ENCODE measurements at places on chromosomes 5 and 9.

- DNase-seq, result no peak
Observed at GRCh38 chr9:3330792-3331420, 194.9 kb downstream of the RFX3 start.

GRCh38 chr9:95870906-95871305, 4.6 kb upstream of the ERCC6L2 start:
- no peak for DNase-seq

- DNase-seq, result no peak
Observed at GRCh38 chr9:29640507-29640906, 2067.2 kb upstream of the C9orf72 start.

DNA sequence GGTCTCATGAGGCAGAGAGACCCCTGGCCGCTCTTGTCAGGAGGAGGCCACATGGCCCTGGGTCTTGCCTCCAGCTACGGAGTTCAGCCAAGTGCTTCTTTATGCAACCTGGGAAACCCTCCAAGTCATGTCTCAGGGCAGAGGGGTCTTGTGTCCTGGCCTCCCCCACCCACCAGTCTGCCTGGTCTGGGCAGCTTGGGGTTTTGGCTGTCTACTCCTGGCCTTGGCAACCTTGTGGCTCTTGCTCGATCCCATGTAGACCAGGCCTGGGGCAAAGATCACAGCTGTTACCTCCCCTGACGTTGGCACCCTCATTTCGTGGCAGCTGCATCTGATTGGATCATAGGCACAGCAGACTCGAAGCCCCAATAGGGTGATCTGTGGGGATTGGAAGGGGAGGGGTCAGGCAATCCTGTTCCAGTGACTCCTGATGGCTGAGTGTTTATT, 28.4 kb downstream of the JADE2 start:
- DNase-seq, result no peak

- no peak for DNase-seq
Observed at GRCh38 chr9:89533411-89534095, 35.6 kb upstream of the SEMA4D start.

GRCh38 chr5:132228241-132229035, 785 bp upstream of the P4HA2 start:
- no peak for DNase-seq

DNA sequence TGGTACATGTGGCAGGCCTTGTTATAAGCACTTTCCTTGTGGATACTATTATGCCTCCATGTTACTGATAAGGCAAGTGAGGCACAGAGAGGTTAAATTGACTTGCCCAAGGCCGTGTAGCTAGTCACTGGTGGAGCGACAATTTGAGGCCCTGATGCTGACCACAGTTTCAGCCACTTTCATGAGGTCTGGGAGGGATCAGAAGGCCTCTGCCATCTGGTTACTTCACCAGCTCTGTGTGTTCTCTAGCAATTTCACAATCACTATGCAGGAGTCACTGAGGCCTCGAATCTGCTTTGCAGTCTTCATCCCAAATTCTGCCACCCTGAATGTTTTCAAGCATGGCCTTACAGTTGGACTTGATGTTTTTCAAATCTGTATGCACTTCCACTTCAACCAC, 9.1 kb downstream of the LRRC70 start:
- no peak for DNase-seq

DNA sequence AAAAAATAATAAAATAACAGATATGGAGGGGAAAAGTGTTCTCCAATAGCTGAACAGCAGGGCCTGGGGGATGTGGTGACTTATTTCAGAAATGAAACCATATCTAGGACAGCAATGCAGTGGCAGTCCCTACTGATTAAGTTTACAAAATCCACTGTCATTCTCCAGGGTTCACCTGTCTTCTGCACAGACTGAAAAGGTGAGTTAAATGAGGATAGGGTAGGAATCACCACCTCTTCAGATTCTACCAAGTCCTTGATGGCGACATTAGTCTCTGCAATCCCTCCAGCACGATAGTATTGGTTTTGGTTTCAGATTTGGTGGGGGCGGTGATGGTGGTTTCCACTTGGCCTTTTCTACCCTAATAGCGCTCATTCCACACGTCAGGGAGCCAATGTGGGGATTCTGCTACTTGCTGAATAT, 32.3 kb upstream of the NPM1 start:
- DNase-seq, result no peak

DNA sequence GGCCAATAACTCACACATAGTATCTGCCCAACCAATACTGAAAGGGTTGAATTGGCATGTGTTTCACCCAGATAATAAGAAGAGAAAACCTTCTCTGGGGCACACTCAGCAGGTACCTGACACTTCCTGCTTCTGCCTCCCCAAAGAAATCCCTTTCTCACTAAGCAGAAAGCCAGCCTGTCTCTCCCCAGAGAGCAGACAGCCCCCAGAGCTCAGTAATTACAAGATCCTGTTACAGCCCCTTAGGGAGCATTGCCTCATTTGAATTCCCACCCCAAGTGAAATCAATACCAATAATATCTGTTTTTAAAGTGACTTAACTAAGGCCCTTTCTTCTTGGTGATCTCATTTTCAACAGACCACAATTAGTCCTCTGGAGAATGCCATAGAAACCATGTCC, 38.5 kb upstream of the FOXI1 start:
- DNase-seq, result no peak

- DNase-seq, result no peak
Observed at GRCh38 chr5:149938791-149939358, 5.7 kb downstream of the PDE6A start.

DNA sequence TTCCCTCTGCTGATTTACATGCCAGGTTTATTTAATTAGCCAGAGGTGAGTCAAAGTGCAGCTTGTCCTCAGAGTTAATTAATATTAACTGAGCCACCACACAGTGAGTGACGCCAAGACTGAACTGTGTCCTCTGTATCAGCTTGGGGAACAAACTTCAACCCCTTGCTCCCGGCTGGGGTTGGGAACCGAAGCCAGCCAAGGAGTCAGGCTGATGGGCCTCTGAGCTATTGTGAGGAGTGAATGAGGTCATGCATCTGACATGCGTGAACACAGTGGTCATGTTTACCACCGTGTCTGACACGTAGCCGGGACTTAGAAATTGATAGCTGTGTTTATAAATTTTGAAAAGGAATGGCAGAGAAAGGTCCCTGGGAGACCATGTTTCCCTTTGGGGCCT, 17.1 kb downstream of the IGIP start:
- DNase-seq, result no peak

- no peak for DNase-seq
Observed at GRCh38 chr9:96140296-96141127, 161.5 kb downstream of the HSD17B3 start.

- no peak for DNase-seq
Observed at GRCh38 chr5:171102877-171103610, 206.0 kb upstream of the TLX3 start.

GRCh38 chr9:33742519-33742918, 52.8 kb upstream of the PRSS3 start:
- DNase-seq, result no peak

DNA sequence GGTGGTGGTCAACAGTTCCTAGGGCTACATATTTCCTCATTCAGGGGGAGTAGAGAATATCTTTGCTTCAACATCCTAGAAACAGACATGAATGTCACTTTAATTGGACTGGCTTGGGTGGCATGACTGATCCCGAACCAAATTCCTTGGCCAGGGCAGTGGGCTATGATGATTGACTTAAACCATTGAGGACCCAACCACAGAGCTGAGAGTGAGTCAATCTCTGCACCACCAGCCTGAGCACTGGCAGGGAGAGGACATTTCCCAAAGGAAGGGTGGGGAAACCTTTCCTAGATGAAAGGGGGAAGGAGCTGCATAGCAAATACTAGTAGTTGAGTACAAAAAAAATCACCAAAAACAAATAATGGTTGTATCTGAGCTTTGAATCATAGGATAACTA, 52.8 kb upstream of the ENTREP1 start:
- no peak for DNase-seq

GRCh38 chr5:78064941-78065472, 229.5 kb downstream of the AP3B1 start:
- DNase-seq, result no peak

- DNase-seq, result no peak
Observed at GRCh38 chr9:122122468-122122867, 29.4 kb upstream of the TTLL11 start.

- no peak for DNase-seq
Observed at GRCh38 chr9:30172206-30172605, 2212.2 kb upstream of the ACO1 start.

DNA sequence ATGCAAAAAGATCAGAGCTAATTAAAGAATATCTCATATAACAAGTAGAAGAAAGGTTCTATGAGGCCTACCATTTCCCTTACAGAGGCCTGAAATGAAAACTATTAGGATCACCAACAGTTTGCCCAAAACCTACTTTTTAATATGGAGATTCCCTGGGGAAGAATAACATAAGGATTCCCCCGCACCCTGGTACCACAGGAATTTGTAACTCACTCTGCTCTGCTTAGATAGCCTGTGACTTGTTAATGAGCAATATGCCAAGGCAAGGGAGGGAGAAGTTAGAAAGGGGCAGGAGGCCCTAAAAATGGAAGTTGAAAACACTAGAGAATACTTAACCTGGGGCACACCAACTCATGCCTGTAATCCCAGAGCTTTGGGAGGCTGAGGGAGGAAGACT, 107.0 kb downstream of the CDH6 start:
- DNase-seq, result no peak

GRCh38 chr5:18141222-18141621, 507.0 kb downstream of the TAF11L14 start:
- no peak for DNase-seq

- DNase-seq, result no peak
Observed at GRCh38 chr5:40507095-40507494, 172.6 kb upstream of the PTGER4 start.

DNA sequence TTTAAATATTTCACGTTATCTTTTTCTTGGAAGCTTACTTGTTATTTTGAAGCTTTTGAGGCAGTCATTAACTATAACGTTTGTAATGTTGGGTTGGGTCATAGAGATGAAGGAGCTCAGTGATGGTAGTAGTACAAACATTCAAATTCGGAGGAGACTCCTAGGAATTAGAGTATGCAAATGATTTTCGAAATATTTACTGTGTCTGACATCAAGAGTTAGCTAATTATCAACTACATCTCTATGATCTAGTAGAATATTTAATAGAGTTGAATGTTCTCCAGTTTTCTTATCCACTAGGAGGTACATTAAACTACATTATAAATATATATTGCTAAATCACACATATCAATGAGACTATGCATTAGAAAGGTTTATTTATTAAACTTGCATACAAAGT, 28.8 kb upstream of the C5orf24 start:
- no peak for DNase-seq

DNA sequence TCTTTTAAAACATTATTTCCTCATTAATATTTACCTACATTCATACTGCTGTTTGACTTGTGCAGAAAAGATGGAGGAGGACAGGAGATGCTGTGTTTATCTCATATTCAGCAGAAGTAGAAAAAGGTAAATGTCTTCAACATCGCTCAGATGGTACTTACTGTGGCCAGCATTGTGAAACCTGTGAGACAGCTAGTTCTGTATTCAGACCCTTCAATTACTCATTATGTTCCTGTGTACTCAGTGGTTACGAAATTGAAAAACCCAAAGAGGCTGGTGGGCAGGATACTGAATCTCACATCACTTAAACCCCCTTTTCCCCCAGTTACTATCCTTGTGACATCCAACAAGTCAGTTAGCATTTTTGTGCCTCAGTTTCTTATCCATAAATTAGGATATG, 216.0 kb downstream of the KDM4C start:
- no peak for DNase-seq

GRCh38 chr5:136205061-136205702, 12.2 kb upstream of the SMIM32 start:
- DNase-seq, result no peak

DNA sequence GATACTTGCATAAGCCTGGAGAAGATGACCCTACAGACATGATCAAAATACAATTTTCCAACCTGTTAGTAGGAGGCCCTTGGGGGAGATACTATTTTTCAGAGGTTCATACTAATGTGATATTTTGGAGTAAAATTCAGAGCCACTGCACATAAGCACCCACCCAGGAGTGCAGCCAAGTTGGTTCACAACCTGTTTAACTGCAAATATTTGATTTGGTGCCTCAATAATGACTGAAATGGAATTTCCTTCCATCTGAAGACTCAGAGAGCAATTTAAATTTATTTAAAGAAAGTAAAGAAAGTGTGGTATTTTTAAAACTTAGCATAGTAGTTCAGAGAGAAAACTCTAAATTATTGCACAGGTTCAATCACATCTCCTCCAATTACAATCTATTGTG, 77.5 kb upstream of the FBN2 start:
- DNase-seq, result no peak

GRCh38 chr5:31954091-31954490, 220.0 kb downstream of the GOLPH3 start:
- no peak for DNase-seq

DNA sequence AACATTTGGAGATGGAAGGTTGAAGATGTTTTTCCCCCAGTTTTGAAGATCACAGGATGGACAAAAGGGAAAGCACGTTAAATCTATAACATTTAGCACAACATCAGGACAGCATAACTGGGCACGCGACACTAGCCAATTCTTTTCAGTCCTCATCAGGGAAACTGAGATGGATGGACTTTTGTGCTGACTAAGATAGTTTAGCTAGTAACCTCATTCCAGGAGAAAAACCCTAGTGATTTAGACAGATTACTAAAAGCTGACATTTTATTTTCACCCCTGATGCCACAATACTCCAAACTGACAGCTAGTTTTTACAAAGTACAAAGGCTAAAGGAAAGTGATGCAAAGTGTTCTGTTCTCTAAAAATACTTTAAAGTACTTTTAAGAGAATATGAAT, 53.3 kb downstream of the EPB41L4B start:
- DNase-seq, result no peak

- no peak for DNase-seq
Observed at GRCh38 chr5:10724781-10725507, 36.1 kb downstream of the DAP start.

GRCh38 chr5:79685627-79686026, 4.0 kb upstream of the CMYA5 start:
- no peak for DNase-seq

GRCh38 chr9:125446561-125447094, 185.0 kb downstream of the GAPVD1 start:
- no peak for DNase-seq

- no peak for DNase-seq
Observed at GRCh38 chr5:150618163-150618562, 22.3 kb upstream of the SYNPO start.

- DNase-seq, result no peak
Observed at GRCh38 chr5:155508673-155509072, 495.1 kb downstream of the KIF4B start.

- DNase-seq, result no peak
Observed at GRCh38 chr9:942805-943580, 33.5 kb upstream of the DMRT3 start.

Measured in stimulated activated CD4-positive, alpha-beta T cell treated with anti-CD3 and anti-CD28 coated beads, TNF-alpha, amount 100 ng/mL, for 24 hours (primary cell).